Suppressor macrophage treated with lipopolysaccharide for 1 hour (primary cell): ENCODE measurements at places on chromosomes 11 and 22.

DNA sequence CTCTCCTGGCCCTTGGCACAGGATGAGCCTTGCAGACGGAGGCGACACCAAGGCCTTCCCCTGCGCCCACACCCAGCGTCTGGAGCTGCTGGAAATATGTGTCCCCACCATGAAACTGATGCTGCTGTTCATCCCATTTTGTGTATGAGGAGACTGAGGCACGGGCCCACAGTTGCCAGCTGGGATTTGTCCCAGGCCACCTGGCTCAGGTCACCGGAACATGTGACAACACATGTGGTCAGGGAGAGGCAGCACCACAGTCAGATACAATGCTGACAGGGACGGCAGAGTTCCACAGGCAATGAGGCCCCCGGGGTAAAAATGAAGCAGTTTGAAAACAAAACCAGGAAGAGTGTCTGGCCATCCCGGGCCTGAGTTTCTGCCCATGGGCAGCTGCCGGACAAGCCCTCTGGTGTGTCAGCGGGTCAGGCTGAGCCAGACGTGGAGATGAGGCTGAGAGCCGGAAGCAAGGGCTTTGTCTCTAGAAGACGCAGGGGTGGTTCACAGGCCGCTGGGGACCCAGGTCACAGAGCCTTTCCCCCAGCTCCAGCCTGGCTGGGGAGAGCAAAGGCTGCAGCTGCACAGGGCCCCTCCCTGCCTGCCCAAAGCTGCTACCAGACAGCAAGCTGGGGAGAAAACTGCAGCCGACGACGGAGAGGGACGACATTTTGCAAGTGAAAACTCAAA is 80.7 kb downstream of the CDKN1C start:
- DNase-seq: no peak

- DNase-seq: no peak
Measured at GRCh38 chr11:116885951-116886655, 48.7 kb upstream of the APOA1 start.

- peak; percentile 11 for DNase-seq
Measured at GRCh38 chr11:129770993-129771392, 44.7 kb upstream of the TMEM45B start.

DNA sequence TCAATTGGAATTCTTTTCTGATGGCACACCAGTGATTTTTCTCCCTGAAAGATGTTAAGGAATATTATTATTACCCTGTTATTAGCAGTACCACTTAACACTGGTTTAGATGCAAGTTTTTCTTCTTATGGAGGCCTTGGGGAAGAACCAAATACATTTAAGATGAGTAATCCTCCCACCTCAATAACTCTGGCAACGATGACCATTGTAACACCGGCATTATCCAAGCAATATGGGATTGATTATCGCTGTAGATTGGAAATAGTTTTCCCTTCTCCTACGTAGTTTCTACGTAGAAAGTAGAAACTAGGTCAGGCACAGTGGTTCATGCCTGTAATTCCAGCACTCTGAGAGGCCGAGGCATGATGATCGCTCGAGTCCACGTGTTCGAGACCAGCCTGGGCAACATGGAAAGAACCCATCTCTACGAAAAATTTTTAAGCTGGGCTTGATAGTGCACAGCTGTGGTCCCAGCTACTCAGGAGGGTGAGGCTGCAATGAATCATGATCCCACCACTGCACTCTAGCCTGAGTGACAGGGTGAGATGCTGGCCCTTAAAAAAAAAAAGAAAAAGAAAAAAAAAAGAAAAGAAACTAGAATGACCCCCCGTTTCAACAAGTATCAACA is 45.5 kb downstream of the PACSIN2 start:
- no peak for DNase-seq

DNA sequence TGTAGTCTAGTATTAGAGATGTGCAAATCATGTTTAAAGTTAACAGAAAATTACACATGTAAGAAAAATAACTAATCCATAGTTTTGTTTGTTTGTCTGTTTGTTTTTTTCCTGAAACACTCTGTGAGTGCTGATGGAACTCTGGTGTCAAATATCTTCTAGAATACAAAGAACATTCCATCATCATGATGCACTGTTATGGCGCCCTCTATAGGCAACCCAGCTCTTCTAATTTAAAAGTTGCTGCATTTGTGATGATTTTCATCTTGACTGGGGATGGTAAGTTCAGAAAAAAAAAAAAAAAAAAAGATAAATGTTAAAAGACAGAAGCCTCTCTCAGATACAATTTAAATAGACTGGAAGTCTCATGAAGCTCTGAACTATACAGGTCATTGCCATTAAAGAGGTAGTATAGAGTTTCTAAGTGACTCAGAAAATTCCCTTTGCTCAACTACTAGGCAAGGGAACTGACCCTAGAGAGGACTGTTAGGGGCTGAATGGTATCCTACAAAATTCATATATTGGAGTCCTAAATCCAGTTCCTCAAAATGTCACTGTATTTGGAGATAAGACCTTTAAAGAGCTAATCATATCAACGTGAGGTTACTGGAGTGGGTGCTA is 597.2 kb upstream of the ANO3 start:
- DNase-seq: no peak

GRCh38 chr11:116874251-116874650 is 36.8 kb upstream of the APOA1 start:
- no peak for DNase-seq

DNA sequence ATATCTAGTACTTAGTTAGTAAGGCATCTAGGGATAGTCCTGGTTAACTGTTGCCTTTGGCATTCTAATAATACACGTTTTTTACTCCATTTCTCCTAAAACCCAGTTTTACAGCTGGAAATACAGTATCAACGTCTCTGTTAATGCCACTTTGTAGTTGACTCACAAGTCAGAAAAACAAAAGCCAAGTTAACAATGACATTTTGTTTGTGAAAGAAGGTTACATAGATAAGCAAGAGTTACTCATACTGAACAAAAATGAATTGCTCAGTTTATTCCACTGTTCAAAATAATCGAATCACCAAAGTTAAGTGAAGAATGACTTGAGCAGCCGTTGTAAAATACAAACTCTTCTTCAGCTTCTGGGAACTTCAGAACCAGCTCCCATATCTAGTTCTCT is 540.3 kb downstream of the ETS1 start:
- DNase-seq: no peak

GRCh38 chr11:61057615-61058014 is 44.7 kb upstream of the CD5 start:
- no peak for DNase-seq

- no peak for DNase-seq
Measured at GRCh38 chr11:104394508-104394907, 230.6 kb upstream of the PDGFD start.

DNA sequence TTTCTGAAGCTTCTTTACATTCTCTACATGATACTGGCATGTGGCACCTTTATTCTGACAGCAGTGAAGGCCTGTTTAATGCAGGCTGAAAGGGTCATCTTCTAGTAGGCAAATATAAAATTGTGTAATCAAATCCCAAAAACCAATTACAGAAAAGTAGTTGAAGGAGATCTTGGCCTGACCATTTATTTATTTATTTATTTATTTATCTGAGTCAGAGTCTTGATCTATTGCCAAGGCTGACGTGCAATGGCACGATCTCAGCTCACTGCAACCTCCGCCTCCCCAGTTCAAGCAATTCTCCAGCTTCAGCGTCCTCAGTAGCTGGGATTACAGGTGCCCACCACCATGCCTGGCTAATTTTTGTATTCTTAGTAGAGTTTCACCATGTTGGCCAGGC is 22.7 kb upstream of the CECR2 start:
- no peak for DNase-seq

DNA sequence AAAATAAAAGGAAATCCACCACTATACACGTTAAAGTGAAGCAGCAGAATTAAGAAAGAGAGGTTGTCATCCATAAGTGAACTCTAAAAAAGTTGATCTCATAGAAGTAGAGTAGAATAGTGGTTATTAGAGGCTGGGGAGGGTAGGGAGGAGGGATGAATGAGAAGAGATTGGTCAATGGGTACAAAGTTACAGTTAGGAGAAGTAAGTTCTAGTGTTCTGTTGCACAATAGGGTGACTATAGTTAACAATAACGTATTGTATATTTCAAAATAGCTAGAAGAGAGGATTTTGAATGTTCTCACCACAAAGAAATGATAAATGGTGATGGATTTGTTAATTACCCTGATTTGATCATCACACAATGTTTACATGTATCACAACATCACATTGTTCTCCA is 72.0 kb downstream of the CD82 start:
- no peak for DNase-seq

DNA sequence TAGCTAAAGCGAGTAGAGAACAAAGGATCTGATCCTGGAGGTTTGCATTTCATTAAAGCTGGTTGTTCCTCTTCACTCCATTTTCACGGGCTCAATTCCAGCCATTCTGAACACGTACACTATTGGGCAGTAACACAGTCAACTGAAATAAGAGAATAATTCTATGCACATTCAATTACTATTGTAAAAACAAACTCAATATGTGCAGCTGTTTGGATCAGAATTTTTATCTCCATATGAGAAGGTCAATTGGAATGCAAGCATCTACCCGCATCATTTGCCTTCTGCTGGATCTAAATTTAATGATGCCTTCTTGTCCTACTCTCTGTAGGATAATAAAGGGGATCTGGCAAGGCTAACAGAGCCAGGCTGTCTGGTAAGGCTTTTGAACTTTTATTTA is 562.8 kb upstream of the CCDC179 start:
- no peak for DNase-seq

GRCh38 chr11:35114906-35115687 is 23.9 kb upstream of the CD44 start:
- peak; percentile 56 for DNase-seq

DNA sequence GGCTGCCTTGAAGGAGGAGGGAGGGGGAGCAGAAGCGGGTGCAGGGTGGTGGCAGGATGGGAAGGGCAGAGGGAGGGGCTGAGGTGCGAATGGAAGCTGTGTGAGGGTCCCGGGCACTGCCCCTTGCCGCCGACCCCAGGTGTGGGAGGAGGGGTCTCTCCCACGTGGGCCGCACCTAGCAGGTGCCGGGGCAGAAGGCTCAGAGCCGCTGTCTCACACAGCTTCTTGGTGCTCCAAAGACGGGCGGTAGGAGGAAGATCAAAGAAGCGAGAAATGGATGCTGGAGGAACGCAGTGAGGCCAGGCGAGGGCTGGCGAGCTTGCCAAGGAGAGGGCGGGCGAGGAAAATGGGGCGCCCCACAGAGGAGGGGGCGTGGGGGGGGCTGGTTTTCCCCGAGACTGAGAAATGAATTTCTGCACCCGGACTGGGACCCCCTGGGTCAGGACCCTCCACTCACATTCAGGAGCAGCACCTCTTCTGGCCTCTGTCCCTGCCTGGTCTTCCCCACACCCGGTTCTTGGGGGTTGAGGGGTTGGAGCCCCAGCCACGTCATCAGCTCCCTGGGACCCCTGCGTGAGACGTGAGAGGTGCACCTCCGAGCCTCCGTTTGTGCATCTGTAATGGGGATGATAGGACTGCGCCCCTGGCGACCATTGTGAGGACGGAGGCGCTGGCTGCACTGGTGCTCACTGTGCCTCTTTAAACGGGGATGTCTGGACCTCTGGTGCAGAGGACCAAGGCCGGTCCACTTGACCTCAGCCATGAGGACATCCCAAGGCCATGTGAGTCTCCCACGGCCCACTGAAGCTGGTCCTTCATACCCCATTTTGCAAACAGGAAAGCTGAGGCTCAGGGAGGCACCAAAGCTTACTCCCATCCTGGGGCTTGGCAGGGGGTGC is 16.8 kb downstream of the LSP1 start:
- no peak for DNase-seq

DNA sequence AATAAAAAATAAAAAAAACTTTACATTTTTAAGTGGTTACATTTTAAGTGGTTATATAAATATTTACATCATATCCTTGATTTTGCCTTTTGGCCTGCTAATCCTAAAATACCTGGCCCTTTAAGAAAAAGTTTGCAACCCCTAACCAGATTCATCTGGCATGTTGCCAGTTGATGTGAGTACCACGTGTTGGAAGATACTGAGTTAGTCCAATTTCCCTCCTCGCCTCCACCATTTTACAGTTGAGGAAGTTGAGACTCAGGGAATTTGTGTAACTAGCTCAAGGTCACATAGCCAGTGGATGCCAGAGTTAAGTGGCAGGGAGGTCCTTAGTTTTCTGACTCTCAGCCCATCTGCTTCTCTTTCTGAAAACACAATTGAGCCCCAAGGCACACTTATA is 5.1 kb downstream of the ELF5 start:
- DNase-seq: peak; percentile 79

- DNase-seq: no peak
Measured at GRCh38 chr11:125910226-125910849, 6.0 kb downstream of the DDX25 start.

DNA sequence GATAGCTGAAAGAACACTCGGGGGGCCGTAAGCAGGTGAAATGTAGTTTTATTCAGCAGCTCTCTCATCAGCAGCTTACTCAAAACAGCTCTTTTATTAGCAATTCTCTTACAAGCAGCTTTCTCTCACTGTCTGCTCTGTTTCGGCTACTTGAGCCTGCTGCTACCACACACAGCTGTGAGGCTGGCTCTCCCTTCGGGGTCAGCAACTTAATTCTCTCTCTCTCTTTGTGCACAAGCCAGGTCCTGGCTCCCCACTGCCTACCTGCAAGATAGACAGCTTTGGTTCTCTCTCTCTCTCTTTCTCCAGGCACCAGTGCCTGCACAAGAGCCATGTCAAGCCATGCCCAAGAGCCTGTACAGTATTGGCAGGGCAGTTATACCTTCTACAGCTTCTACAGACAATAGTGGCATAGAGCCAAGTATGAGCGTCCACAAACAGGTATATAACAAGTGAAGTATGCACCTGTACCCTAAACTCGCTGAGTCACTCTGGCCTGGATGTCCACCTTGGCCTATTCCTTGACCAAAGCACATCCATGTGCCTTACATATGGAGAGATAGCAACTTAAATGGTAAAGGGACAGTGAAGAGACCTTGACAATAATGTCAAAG is 110.8 kb downstream of the MTNR1B start:
- no peak for DNase-seq

DNA sequence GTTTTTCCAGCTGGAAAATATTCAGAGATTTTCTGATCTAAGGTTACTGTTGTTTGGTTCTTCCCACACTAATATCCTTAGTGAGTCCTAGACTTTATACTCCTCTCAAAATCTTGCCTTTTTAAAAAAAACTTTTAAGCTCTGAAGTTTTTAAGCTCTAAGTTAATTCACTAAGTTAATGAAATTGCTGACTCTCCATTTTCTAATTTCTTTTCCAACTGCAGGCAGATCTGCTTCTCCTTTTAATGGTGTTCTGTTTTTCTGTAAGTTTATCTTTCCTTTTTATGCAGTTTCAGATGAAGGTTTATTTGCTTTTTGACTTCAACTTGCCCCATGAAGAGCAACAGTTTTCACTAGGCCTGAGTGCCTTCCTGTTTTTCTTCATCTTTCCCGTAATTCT is 125.8 kb upstream of the ARHGAP42 start:
- DNase-seq: no peak

DNA sequence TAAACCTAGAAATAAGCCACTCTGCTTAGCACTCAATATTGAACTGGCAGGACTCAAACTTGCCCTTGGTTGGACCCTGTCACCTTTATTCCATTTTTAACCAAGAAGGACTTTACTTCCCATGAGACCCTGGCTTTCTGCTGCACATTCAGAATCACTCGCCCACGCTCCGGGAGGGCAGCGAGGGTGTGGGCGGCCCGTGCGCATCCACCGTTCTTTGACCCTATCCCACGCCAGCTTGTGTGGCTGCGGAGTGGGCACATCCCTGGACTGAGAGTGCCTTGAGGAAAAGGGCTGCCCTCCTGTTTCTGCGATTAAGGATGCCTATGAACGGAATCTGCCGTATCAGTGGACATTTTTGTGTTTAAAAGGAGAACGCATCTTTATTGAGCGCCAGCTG is 39.6 kb downstream of the TRIM44 start:
- DNase-seq: no peak

- no peak for DNase-seq
Measured at GRCh38 chr11:120613264-120614226, 102.0 kb downstream of the GRIK4 start.

- no peak for DNase-seq
Measured at GRCh38 chr11:295351-296170, 3.8 kb downstream of the IFITM5 start.
